ENCODE measurements at places on chromosomes 13 and 19. TPM values are rescaled to one million over a fixed set of nuclear protein-coding genes. Genes with fewer than 3 reads are reported as not detected.

GRCh38 chr13:36046672-36047071, 84.5 kb downstream of the DCLK1 start:
- DNase-seq = no peak

DNA sequence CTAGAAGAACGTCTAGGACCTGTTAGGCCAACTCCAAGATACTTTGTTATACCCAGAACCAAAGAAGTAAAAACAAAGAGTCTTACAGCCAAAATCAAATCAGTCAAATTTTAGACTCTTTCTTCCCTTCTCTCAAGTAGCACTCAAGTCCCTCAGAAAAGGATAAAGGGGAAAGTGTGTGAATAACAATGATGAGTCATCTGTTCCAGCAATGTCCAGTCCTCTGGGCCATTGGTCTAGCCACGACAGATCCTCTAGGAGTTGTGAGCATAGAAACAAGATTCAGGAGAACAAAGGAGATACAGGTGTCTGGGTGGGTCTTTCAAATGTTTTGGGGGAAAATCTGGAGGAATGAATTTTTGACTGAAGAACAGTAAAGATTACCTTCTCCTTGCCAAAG, 36.3 kb downstream of the STOML3 start:
- DNase-seq = no peak

GRCh38 chr13:32850316-32851052, 165.7 kb upstream of the KL start:
- no peak for DNase-seq

DNA sequence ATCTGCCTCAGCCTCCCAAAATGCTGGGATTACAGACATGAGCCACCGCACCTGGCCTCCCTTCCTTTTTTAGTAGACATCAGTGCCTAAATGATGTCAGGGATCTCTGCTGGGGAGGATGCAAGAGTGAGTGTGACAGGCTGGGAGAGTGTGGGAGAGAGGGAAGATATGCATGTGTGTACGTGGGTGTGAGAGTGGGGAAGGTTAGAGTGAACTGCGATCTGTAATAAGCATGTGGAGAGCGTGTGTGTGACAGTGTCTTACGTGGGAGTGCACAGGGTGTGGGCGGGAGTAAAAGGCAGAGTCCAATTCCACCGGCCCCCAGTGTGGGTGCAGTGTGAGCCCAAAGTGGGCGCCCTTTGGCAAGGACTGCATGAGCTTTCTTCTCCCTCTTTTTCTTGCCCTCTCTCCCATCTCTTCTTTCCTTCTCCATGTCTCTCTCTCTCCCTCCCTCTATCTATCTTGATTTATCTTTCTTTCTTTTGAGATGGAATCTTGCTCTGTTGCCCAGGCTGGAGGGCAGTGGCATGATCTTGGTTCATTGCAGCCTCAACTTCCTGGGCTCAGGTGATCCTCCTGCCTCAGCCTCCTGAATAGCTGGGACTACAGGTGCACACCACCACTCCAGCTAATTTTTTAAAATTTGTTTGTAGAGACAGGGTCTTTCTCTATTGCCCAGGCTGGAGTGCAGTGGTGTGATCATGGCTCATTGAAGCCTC, 893 bp upstream of the NPHS1 start:
- DNase-seq = no peak

- DNase-seq = no peak
Measured at GRCh38 chr13:69769608-69770007, 338.0 kb upstream of the ATXN8OS start.

GRCh38 chr13:98688373-98688772, 64.1 kb downstream of the SLC15A1 start:
- DNase-seq = no peak

DNA sequence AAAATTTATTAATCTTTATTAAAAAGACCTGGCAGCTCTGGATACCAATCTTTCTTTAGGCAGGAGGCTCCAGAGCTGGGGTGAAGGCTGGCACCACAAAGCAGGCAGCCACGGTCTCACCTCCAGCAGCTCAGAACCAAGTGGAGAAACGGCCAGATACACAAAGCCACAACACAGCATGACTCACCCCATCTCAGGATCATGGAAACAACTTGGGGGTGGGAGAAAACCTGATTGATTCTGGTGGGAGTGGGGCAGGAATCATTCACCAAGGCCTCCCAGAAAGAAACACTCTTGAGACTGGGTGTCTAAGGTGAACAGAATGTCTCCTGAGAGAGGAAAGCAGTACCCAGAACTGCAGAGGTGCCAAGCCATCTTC, 64.2 kb downstream of the CRYL1 start:
- no peak for DNase-seq

The PRSS57 gene
- total RNA-seq = not detected
